ENCODE measurements at places on chromosomes 5 and 9.

DNA sequence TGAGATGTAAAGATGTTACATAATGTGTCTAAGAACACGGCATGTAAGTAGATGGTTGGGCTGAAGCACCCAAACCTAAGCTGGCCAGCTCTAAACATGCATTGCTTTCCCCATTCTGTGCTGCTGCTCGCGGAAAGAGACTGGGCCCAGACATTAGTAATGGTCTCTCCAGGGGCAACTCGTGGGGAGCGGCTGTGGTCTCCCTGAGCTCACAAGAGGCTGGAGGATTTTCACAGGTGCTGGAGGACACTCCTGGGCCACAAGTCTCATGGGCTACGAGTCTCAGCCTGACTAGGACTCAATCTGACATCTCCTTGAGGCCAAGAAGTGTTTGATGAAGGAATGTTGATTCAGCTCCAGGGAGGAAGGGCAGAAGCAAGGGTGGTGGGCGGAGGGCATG lies 92.7 kb upstream of the PTCH1 start:
- DNase-seq: no peak

DNA sequence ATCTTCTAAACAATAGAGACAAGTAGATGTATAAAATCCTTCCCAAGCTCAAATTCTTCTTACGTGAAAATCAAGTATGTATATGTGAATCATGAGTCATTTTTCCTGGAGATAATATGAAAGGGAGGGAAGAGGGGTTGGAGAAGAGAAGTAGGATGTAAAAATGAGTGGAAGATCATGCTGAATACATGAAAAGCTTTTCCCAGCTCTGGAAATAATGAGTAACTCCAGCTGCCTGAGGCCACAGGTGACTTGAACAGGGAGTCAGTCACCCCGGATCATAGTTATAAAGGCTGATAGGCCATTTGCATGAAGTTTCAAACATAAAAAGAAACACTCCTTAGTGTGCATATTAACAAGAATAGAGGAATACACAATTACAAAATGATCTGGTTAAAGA lies 486.7 kb downstream of the EFNA5 start:
- no peak for DNase-seq

GRCh38 chr5:159515909-159516415 lies 185.7 kb upstream of the IL12B start:
- DNase-seq: peak; percentile 10

DNA sequence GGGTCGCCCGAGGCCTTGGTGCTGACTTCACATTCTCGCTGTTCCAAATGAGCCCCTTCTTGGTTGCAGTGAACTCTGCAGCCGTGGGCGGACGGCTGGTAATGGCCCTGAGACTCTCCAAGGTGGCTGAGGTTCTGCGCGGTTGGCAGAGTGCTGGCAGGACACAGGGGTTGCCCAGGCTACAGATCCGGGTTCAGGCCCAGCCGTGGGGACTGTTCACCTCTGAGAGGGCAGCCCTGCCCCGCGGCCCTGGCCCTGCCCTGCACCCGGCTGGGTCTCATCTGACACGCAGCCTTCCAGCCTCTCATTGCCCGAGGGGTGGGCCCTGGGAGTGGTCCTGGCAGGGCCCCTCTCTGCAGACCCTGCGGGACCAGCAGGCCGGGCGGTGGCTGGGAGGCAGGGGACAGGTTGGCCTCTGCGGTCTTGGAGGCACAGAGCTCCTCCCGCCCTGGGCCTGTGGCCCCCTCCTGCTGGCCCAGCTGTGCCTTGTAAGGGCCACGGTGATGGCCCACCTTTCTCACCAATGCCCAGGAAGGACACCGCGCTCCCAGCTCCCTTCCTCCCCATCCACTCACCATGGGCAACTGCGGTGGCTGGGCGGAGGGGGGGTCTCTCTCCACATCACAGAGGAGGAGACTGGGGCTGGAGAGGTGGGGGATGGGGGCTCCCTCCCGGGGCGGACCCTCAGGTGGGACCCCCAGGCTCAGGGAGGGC lies 51.6 kb downstream of the AHRR start:
- DNase-seq: peak; percentile 32

DNA sequence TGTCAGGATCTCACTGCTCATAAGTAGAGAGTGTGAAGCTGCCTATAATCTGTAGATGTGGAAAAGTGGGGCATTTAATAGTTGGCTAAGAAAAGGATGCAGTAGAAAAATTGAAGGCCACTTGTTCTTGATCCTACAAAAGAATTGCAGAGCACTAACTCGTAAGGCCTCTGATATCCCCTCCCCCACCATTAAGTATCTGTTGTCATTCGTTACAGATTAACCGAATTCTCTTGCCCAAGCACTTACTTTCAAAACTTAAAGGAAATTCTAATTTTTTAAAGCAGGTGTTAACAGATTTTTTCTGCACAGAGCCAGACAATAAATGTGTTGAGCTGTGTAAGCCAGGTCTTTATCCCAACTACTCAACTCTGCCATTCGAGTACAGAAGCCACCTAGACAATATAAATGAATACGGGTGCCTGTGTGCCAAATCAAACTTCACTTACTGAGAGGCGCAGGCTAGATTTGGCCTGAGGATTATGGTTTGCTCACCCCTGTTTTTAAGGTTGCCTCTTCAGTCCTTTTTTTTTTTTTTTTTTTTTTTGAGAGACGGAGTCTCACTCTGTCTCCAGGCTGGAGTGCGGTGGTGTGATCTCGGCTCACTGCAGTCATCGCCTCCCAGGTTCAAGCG lies 234.8 kb downstream of the RFK start:
- no peak for DNase-seq

DNA sequence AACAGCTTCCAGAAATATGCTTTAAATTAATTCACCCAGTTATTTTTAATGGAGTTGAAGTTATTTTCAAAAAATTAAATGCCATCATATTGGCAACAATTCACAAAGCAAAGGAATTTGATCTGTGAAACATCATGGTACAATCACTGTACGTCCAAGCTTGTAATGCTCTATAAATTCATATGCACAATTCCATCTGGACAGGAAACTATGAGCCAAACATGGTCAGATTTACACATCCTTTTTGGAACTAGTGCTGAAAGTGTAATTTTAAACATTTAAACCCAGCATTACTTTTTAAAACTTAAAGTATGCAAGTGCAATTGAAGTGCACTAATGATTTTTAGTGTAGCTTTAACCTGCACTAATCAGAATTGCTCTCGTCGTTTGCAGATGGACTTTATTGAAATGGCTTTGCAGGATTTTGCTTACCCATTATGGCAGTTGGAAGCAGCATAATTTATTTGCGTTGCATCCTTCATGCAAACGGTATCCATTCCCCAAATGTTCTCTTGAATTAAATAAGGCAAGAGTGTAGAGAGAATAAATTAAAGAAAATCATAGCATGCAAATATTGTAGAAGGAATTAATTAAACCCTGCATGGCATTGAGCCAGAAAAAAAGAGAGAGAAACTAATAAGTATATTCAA lies 21.0 kb upstream of the OR13F1 start:
- no peak for DNase-seq

DNA sequence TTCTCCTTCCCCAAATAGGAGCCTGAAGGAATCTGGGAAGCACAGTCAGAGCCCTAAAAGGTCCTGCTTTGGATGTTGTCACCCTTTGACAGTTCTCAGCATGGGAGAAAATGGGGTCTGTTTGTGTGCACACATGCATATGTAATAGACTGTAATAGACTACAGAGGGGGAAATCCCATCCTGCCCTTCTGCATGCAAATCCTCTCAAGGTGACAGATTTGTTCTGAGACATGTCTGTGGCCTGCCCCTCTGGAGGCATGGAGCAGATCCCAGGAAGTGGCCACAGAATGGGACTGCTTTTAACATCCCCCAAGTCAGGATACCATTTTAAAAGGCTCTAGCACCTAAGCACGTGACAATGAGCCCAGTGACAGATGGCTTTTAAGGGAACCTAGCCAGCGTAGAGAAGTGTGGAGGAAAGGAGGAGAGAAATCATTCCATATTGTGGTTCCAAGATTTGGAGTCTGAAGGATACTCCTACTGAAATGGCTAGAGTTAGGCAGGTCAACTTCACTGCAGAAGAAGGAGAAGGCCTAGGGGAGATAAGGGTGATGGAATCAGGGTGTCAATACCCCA lies 483.5 kb downstream of the SPOCK1 start:
- no peak for DNase-seq

GRCh38 chr9:13450723-13451122 lies 171.2 kb upstream of the MPDZ start:
- no peak for DNase-seq

GRCh38 chr5:642481-642880 lies 30.3 kb downstream of the CEP72 start:
- DNase-seq: no peak

DNA sequence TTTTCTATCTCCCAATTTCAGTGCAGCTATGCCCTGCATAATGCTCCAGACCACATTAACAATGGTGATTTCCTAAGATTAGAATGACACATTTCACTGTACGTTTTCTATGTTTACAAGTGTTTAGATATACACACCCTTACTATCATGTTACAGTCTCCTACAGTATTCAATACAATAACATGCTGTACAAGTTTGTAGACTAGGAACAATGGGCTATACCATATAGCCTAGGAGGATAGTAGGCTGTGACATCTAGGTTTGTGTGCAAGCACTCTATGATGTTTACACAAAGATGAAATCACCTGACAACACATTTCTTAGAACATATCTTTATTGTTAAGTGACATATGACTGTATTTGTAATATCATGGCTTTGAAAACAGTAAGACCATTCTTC lies 1435.6 kb upstream of the NUDT12 start:
- no peak for DNase-seq

- peak; percentile 49 for DNase-seq
Measured at GRCh38 chr9:112861155-112861554, 29.5 kb downstream of the SLC46A2 start.

- DNase-seq: no peak
Measured at GRCh38 chr9:104980039-104980654, 52.2 kb upstream of the ABCA1 start.

GRCh38 chr5:181084621-181085195 lies 44.6 kb downstream of the BTNL9 start:
- DNase-seq: no peak

GRCh38 chr9:84597131-84597530 lies 72.4 kb upstream of the NTRK2 start:
- DNase-seq: peak; percentile 8

- no peak for DNase-seq
Measured at GRCh38 chr5:22649074-22649473, 204.1 kb downstream of the CDH12 start.

DNA sequence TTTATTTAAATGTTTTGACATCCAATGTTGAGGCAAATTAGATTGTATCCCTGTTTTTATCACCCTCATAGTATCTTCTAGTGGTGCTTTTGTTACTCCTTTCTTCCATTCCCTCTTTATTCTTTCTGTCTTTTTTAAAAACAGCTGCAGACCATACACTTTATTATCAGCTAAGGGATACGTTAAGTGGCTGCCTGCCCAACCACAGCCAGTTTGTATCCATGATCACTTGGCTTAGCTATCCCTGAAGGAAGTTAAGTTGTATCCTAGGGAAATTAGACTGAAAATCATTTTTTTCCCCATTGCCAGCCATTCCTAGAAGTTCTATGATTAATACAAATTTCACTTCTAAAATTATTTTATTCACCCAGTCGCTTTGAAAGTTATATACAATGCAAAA lies 1032.7 kb downstream of the NR2F1-AS1 start:
- DNase-seq: no peak

DNA sequence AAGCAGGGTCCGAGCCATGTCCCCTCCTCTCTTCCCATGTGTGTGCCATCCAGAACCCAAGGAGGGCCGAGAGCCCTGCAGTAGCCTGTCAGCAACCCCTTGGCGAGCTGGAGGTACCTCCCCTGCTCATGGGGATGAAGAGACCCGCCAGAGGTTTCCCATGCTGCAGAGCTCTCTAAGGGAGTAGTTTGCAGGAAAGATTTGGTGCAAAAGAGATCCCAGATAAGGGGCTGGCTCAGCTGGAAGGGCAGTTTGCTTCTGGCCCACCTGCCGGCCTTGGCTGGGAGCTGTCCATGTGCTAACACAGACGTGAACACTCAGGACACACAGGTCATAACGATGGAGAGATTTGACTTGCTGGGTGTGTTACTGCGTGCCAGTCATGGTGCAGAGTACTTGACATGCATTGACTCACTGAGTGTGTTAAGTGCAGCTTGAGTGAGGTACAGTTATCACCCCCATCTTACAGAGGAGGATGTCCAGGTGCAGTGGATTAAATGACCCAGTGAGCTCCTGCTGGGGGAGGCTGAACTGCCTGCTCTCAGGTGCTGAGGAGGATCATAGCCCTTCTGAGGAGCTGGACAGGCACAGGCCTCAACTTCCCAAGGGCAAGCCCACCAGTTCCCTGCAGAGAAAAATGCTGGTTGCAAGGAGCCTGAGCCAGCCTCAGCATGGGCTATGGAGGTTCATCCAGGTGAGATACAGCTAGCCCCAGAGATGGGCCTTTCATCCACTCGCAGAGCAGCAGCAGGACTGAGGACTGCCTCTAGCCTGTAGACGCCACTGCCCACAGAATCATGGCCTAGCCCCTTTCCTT lies 6.3 kb upstream of the SLC25A48 start:
- DNase-seq: no peak

Measured in AML-193 (cell line).